ENCODE measurements at places on chromosomes 11 and 22.

- DNase-seq: no peak
Measured at GRCh38 chr22:29016067-29016938, 45.3 kb downstream of the C22orf31 start.

DNA sequence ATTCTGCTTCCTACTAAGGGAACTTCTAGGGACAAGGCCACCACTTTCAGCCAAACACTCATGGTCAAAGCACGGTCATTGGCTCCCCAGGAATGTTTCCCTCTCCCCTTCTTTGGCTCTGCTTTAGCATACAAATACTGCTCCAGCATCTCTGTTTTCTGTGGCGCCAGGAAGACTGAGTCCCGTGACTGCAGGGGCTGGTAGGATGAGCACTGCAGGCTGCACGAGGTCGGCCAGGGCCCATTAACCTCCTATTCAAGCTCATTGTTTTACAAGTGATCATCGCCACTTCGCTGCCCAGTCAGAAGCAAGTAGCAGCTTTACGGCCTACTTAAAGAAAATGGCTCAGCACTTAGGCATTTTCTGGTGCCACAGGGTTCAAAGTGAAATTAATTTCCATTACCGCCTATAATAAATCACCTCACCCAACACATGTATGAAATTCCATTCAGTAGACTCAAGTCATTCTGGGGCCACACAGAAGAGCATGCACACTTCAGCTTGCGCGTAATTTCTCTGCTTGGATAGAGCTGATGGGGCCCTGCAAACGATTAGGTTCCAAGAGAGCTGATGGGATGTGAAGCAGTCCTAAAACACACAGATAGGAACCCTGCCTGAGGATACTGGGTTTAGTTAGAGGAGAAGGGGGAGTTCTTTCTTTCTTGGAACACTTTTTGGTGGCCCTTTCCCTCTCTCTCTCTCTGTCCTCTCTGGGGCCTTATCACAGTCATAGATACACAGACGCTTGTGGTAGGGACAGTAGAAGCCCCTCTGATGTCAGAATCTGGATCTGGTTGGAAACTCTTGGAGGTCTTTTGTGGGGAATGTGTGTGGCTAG is 173.7 kb downstream of the KIF18A start:
- DNase-seq: no peak

- DNase-seq: no peak
Measured at GRCh38 chr11:120749395-120749794, 237.8 kb downstream of the GRIK4 start.

DNA sequence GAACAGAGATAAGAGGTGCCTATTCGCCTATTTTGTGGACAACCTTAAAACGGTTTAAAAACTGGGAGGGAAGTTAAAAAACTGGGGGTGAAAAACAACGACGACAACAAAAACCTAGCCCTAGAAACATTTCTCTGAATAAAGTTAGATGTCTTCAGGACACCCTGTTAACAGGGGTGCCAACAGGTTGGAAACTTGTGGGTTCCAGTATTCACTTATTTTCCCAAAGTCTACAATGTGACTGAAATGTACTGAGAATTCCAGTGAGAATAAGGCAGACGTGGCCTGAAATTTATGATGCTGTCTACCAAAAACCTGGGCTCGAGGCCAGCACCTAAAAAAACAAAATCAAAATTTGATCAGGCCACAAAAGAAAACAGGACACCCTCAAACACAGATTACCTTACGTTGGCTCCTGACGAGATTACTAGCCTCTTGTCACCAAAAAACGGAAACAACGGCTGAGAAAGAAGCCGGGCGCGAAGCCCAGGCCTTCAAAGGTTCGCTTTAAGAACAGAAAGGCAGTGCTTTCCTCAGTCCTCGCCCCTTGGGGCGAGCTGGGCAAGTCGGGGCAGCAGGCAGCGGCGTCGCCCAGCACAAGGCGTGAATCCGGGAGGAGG is 906 bp downstream of the CCDC90B start:
- DNase-seq: no peak

DNA sequence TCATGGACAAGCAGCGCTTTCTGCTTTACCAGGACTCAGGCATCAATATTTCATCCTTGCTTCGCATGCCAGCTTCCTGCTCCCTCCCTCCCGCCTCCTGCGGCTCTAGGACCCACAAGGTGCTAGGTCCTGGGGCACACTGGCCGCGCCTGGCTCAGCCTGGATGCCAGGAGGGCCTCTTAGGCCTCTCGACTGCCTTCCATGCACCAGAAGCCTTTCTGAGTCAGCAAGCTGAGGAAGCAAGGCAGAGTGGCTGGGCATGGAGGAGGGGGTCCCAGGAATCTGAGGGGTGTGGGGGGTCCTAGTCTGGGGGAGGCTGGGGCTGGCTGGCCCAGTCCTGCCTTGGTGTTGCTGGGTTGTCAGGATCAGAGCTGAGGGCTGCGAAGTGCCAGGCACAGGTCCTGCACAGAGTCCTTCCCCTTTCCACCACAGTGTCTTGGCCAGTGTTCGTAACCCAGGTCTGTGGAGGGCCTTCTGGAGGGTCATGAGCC is 61.0 kb upstream of the THY1 start:
- DNase-seq: no peak

DNA sequence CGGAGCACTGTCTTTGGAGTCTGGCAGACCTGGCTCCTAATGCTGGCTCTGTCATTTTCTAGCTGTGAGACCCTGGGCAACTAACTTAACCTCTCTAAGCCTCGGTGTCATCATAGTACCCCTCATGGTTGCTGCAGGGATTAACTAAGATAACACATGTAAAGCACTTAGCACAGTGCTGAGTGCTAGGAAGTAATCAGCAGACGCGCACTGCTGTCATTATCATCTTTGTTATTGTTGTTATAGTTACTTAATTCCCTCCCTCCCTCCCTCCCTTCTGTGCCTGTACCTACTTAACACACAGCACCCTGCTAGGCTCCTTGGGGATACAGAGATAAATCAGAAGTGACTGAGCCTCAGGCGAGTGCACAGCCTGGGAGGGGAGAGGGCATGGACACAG is 104.7 kb upstream of the PITPNB start:
- no peak for DNase-seq

GRCh38 chr11:82927264-82927880 is 25.8 kb downstream of the DDIAS start:
- peak; percentile 91 for DNase-seq

- DNase-seq: peak; percentile 86
Measured at GRCh38 chr11:125123947-125124617, 12.7 kb upstream of the TMEM218 start.

Data from OCI-M1 (cell line).